ENCODE measurements at places on chromosomes 11 and 22. TPM values are rescaled to one million over a fixed set of nuclear protein-coding genes. Genes with fewer than 3 reads are reported as not detected.

- DNase-seq: no peak
Measured at GRCh38 chr11:72758304-72758689, 6.1 kb upstream of the ARAP1 start.

DNA sequence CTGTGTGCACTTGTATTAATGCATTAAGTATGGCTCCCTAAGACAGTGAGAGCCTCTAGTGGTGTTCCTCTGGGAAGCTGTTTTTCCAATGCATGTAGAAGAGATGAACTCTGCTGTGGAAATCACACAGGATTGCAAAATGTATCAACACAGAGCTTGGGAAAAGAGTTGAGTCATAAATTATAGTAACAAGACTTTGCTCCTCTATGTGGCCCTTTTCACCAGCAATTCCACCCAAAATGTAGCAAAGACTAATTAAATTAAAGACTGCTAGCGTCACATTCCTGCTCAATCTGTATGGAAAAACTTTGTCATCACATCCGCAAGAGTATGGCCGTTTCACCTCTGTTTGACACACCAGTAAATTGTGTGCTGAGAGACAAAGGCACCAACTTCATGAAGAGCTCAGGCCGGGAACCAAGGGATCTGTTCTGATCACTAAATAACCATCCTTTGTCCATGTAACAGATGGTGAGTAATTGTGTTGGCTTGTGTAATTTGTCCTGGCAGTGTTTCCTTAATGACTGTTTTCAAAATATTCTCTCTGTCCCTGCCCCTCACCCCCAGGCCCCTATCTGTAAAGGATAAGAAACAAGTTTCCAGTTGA lies 209.2 kb upstream of the SORL1-AS1 start:
- DNase-seq: no peak

AQP11 gene
- 23.5 TPM for polyA plus RNA-seq

CYTH4 gene
- 5.4 TPM for polyA plus RNA-seq

DNA sequence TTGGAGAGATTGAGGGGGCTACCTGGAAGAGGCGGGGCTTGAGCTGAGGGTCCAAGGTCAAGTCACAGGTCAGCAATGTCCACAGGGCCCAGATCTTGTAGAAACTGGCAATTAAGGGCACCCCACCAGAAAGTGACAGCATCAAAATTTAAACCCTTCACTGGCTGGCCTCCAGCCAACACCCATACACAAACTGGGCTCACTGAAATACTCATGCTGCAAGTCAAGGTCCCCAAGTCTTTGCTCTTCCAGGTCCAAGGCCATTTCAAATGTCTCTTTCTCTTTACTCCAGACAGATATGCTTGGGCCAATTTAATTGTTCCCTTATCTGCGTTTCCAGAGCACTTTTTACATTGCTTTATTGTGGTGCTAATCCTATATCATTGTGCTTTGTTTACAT lies 36.4 kb downstream of the LMO2 start:
- no peak for DNase-seq

CASP5 gene
- 9.1 TPM for polyA plus RNA-seq

DNA sequence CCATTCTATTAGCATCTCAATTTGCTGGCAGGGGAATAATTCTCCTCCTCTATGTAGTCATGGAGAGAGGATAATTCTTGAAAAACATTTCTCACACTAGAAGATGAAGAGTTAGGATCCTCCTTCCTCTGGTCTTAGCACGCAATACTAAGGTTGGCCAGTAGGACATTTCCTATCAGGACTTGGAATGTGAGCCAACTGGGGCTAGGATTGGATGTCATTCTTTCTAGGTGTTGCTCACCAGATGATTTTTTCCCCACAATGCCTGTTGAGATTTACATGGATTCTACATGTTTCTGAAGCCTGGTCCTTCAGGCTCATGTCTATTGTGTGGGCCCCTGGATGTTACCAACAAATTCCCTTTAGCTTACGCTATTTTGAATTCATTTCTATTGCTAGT lies 28.0 kb downstream of the SLN start:
- peak; percentile 3 for DNase-seq
